ENCODE measurements at places on chromosomes 2 and 18.

GRCh38 chr2:58047961-58048360 is 1.4 kb downstream of the VRK2 start:
- DNase-seq: no peak

DNA sequence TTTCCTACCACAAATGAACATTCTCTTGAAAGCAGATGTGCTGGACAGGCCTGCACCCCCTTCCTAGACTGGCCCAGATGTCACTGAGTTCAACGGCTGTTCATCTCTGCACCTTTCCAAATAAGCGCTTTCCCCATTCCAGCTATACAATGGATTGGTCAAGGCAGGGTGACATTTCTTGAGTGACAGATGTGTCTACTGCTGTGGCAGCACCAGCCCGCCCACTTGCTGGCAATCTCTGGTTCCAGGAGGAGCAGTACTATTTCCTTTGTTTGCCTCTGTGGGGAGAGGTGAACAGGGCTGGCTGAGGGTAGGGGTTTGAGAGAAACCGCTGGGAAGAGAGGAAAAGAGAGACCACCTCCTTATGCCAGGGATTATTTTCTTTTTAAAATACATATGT is 269.5 kb upstream of the POU3F3 start:
- DNase-seq: no peak

GRCh38 chr2:85750587-85751575 is 2.9 kb upstream of the ATOH8 start:
- DNase-seq: no peak

- DNase-seq: no peak
Observed at GRCh38 chr2:217327953-217328621, 468.2 kb upstream of the TNP1 start.

DNA sequence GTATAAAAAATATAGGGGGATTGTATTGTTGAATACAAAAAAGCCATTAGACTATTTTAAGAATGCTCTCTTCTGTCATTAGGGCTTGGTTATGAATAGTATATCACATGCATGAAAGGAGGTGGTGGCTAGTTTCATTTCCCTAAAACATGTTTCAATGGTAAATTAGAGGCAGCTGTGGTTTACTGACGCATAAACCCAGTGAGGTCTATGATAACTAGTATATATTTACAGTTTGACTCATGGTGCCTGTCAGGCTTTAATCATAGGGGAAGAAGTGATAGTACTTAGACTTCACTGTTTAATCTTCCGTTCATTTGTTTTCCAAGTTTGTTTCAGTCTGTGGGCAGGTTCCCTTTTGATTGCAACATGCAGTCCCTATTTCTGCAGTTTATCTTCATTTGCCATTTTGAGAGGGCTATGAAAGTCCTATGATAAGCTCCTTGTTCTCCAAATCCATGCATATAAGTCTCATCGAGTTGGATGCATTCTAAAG is 55.1 kb upstream of the MAP4K3 start:
- DNase-seq: no peak

GRCh38 chr2:210376694-210377093 is 61.7 kb upstream of the MYL1 start:
- no peak for DNase-seq

GRCh38 chr2:127084611-127085316 is 22.2 kb downstream of the BIN1 start:
- DNase-seq: no peak

DNA sequence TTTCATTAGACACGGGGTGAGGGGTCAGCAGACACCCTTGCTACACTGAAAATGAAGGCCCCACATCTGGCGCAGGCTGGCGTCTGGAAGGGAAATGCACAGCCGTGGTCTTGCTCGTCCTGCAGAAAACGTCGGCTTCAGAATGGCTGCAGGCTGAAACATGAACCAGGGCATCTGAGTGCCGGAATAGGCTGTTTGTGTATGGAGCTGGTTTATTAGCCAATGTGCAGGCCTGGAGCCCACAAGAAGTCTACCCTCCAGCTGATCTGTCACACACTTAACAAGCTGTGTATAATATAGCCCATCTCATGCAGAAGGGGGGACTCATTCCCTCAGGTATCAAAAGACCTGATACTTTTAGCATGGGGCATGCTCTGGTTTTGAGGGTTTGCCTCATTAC is 153.4 kb upstream of the SOX11 start:
- no peak for DNase-seq

- DNase-seq: no peak
Observed at GRCh38 chr2:2291500-2292260, 39.4 kb downstream of the MYT1L start.

Data from vagina (tissue), 2 donors.